ENCODE measurements at places on chromosomes 1 and 21. TPM values are rescaled to one million over a fixed set of nuclear protein-coding genes. Genes with fewer than 3 reads are reported as not detected.

Gene ZNF683
- total RNA-seq, result 26.6 TPM

DNA sequence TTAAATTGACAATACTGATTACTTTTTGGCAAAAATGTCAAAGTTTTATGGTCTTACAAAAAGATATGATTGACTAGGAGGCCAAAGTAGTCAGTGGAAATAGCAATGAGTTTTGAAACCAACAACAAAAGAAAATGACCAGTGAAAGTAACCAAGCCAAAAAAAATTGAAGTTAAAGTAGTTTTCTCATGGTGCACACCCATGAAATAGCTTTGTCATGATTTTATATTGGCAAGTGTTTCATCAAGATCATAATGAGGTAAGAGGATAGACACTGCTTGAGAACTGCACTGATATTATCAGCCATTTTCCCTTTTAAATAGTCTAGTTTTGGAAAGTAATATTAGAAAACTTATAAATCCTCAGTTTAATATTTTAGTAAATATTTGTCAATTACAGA is 206.2 kb upstream of the ADAMTS5 start:
- DNase-seq, result no peak

DNA sequence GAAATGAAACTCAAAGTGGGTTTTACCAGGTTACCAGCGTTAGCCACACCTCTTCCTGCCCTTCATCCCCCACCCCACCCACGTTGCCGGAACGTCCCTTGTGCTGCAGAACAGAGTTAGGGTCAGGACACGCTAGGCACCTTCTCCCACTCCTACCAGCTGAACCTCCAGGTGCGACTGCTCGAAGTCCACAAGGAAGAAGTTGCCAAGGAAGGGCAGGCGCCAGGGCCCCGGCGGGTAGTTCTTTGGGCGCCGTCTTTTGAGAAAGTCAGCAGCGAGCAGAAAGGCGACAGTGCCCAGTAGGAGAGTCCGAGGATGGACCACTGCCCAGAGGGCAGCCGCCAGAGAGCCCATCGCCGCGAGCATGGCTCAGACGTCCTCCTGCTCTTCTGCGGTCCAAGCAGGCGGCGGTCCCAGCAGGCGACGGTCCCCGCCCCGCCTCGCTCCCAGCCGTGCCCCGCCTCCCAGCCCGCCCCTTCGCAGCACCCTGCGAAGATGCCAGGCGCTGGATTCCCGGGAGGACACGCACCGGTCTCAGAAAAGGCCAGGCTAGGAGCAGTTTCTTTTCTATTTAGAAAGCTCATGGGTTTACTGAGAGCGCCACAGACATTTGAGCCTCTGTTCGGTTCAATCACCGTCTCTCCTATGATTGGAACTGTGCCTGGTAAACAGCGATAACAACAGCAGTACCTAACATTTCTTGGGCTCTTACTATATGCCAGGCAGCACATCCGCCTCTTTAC is at the start of gene CYP2J2:
Gene CYP2J2 (minus strand): TSS at position 393 of the 743 bp plus-strand sequence. CDS start 27 bp downstream, at position 366.
- DNase-seq, result peak; percentile 52

DNA sequence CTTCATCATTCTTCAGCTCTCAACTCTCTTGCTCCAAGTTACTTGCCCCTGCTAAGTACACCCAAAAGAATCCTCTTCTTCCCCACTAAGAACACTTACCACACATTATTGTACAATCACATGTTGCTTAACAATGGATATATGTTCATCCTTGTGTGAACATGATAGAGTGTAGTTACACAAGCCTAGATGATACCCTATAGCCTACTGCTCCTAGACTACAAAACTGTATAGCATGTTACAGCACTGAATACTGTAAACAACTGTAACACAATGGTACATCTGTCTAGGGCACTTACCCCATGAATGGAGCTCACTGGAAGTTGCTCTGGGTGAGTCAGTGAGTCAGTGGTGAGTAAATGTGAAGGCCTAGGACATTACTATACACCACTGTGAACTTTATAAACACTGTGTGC is 77.4 kb downstream of the RERE start:
- no peak for DNase-seq

Gene FOXD2
- 0.24 TPM for total RNA-seq

Gene GBP6
- 0.16 TPM for total RNA-seq

DNA sequence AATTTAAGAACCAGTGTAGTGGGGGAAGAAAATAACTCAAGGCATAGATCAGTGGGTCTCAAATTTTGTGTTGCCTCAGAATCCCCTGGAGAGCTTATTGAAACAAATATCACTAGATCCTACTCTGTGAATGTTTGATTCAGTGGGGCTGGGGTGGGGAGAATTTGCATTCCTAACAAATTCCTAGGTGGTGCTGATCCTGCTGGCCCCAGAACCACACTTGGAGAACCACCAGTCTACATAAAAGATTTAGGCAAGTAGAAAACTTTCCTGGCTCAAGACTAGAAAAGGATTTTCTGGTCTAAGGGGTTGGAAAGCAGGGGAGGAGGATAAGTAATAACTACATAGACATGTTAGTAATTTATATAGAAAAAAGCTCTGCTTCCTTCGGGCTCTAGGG is 34.1 kb upstream of the C1orf21 start:
- no peak for DNase-seq

GRCh38 chr1:145995148-145995881 is 1.1 kb downstream of the TXNIP start:
- no peak for DNase-seq

GRCh38 chr1:200889571-200889970 is 5.1 kb upstream of the INAVA start:
- peak; percentile 38 for DNase-seq

DNA sequence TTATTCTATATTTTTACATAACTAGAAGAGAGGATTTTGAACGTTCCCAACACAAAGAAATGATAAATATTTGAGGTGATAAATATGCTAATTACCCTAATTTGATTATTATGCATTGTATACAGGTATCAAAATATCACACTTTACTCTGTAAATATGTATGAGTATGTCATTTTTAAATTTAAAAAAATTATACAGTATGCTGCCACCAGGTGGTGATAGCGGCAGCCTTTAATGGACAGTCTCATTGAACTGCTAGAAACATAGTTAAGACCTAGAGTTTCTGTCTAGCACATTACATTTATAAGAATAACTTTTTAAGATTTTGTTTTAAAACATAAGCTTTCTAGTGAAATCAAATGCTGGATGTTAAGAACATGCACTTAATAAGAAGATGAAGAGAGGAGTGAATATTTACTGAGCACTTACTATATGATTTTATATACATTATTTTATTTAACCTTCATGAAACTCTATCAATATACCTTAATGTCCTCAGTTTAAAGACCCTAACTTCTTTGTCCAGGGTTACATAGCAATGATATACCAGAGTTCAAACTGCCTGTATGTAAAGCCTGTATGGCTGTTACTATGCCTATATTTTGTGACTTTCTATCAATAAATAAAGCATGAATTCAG is 207.1 kb downstream of the NUF2 start:
- DNase-seq, result peak; percentile 34

GRCh38 chr1:237199026-237199425 is 157.0 kb downstream of the RYR2 start:
- no peak for DNase-seq

- no peak for DNase-seq
These were observed 20.3 kb downstream of the ZMYM4 start for GRCh38 chr1:35288761-35289160.

Gene GUCA2A
- total RNA-seq, result not detected

Gene KCNT2
- not detected for total RNA-seq

- DNase-seq, result peak; percentile 53
These were observed 58.4 kb upstream of the COL6A1 start for GRCh38 chr21:45923146-45923545.

- no peak for DNase-seq
These were observed 30.4 kb downstream of the MORC3 start for GRCh38 chr21:36350282-36350910.

DNA sequence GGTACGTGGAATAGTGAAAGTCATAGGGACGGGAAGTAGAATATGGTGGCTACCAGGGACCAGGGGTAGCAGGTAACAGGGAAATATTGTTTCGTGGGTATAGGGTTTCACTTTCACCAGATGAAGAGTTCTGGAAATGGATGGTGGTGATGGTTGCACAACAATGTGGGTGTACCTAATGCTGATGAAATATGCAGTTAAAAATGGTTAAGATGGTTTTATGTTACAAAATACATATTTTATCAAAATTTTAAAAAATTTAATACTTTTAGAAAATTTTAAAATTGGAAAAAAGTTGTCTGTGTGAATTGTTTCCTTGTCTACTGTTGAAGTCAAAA is 55.5 kb upstream of the TLR5 start:
- no peak for DNase-seq

DNA sequence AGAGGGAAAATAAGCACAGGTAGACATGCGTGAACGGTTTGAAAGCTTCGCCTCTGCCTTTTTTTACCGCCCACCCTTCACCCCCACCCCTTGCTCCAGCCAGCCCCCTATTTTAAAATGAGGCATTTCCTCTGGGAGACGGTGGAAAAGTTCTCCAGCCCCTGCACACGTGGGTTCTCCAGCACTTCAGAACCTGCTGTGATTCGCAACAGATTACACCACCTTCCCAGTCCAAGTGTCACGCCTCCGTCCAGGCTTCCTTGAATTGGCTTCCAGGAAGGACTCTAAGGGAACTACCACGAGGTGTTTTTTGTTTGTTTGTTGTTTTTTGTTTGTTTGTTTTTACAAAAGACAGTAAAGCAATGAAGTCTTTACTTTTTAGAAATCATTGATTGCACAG is 2.6 kb downstream of the LRRC7 start:
- DNase-seq, result no peak

DNA sequence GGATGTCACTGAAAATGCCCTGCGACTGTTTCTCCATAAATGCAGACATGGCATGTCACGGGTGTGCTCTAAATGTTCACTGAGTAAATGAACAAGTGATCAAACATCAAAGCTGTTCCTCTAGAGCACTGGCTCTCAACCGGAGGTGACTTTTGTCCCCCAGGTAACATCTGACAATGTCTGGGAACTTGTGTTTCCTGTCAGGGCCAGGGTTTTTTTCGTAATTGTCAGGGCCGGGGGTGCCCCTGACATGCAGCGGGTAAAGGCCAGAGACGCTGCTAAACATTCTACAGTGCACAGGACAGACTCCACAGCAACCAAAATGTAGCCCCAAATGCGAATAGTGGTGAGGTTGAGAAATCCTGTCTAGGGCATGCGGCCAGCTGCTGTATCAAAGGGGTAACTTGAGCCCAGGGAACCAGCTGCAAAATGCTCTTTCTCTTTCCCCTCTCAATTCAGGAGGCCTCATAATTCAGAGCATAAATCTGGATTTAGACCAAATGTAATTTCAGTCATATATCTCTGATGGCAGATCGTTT is 2.0 kb downstream of the ALDH4A1 start:
- DNase-seq, result peak; percentile 23

GRCh38 chr1:233599542-233600073 is 14.3 kb upstream of the KCNK1 start:
- no peak for DNase-seq

DNA sequence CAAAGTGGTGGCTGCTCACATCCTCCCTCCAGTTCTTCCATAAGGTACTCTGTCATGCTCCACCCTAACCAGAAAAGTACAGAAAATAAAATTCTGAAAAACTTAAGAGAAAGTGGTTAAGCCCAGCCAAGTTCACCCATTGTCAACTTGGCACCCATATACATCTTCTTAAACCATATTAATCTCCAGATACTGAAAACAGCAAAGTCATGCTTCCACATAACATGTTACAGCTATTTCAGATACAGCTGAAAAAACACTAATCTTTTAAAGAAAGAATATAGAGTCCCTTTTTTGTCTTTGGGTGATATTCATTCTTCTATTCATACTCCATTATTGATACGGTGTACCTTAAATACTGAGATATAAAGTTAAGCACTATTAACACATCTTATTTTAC is 577.8 kb downstream of the KCNT2 start:
- no peak for DNase-seq

DNA sequence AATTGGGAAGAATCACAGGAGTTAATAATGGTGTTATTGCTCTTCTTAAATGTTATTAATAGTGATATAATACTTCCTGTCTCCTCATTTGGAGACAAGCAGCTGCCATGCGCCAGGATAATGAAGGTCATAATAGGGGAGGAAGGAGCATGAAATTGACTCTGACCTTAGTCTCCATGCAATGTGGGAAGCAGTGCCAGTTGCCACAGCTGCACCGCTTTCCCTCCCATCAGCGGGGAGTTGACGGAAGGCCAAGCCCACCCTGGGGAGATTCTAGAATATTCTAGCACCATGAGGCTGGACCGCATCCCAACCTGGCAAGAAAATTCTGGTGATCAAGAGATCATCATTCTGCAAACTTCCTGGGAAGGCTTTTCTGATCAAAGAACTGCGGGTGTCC is 11.0 kb upstream of the OLIG1 start:
- no peak for DNase-seq

- no peak for DNase-seq
These were observed 178.1 kb downstream of the TGFBR3 start for GRCh38 chr1:91707890-91708218.

- DNase-seq, result no peak
These were observed 470 bp downstream of the TNR start for GRCh38 chr1:175742790-175743459.

DNA sequence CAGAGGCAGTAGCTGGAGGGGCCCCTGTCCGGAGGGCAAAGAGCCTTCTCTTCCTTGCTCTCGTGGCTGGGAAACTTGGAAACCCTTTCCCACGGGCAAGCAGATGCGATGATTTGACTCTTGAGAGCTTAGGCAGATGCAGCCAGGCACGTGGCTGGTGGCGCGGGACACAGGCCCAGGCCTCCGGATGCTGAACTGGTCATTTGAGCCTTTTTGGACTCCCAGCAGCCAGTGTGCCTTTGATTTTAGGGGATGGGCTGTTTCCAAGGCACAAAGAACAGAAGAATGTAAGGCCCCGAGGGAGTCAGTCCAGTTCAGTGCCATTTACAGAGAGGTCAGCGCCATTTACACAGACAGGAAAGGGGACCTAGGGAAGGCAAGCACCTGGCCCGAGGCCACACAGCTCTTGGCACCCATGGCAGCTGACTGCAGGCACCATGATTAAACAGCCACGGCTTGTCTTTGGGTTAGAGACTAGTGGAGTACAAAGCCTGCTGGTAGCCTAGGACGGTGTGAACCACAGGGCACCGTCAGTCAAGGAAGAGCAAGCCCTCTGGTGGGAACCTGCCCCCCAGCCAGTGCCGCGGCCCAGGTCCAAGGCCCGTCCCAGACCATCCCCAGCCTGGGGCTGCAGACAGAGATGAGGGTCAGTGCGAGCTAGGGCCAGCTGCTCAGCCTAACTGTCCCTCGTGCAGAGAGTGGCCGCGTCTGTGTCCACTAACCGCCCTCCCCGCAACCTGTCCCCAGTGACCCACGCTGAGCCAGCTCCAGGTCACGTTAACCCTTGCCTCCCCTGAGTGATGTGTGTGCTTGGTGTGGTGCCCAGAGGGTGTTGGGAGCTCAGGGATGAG is 20.4 kb upstream of the CCDC27 start:
- DNase-seq, result no peak

- DNase-seq, result no peak
These were observed 32.1 kb downstream of the LYST start for GRCh38 chr1:235834620-235835019.
